ENCODE measurements at places on chromosomes 7 and 10.

DNA sequence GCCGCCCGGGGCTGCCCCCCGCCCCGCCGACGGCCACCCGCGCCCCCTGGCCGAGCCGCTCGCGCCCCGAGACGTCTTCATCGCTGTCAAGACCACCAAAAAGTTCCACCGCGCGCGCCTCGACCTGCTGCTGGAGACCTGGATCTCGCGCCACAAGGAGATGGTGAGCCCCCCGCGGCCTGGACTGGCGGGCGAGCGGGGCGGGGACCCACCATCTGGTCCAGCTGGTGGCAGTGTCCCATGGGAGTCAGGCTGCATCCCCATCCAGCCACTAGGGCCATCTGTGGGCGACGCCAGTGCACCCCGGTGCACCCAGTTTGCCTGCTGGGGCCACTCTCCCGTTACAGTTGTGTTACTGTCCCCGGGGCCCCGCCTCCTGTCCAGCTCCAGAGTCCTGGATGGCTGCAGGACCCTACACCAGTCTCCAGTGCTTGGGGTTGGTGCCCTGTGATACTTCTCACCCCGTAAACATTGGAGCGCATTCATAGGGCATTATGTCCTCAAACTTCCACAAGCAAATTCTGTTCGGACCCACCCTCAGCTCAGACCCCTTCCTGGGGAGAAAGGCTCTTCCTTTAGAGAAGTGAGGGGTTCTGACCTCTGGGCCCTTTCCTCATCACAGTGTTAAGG lies 672 bp downstream of the LFNG start:
- DNase-seq = no peak

DNA sequence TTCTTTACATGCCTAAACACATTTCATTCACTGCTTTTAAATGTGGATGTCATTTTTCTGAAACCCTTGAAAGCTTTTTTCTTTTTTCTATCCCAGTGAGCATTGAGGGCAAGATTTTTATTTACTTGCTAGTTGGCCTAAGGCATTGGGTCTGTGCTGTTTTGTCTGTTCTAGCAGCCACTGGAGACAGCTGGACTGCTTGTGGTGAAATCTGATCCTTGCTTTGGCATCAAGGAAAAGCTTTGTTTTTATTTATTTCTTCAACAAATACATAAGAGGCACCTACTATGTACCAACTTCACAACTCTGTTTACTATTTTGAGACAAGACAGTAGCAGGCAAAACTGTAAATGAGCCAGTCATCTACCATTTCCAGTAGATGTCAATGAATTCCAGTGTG lies 28.4 kb upstream of the PDLIM1 start:
- DNase-seq = no peak

DNA sequence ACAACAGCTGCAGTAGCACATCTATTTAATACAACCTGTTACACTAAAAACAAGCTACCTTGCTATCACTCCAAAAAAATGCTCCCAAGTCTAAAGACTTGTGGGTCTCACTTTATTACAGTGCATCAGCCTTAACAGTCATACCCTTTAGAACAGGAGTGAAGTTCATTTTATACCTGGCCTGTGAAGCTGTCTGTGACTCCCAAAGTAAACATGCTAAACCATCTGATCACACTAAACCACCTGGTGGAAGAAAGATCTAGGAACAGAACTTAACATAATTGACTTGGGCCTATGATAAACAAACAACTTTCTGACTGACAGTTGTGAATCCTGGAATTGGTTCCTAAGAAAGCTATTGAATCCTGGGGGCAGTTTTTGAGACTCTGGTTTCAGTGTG lies 80.9 kb upstream of the ATP6V0A4 start:
- no peak for DNase-seq

GRCh38 chr10:2913474-2913873 lies 153.9 kb upstream of the PFKP start:
- no peak for DNase-seq

- DNase-seq = no peak
These were observed 41.4 kb downstream of the RAMP3 start for GRCh38 chr7:45198986-45199385.

GRCh38 chr7:46173476-46174195 lies 252.6 kb upstream of the IGFBP3 start:
- DNase-seq = no peak

- no peak for DNase-seq
These were observed 70.8 kb downstream of the GRID1 start for GRCh38 chr10:86295791-86296190.

GRCh38 chr10:88149906-88150305 lies 286.5 kb downstream of the PTEN start:
- no peak for DNase-seq

DNA sequence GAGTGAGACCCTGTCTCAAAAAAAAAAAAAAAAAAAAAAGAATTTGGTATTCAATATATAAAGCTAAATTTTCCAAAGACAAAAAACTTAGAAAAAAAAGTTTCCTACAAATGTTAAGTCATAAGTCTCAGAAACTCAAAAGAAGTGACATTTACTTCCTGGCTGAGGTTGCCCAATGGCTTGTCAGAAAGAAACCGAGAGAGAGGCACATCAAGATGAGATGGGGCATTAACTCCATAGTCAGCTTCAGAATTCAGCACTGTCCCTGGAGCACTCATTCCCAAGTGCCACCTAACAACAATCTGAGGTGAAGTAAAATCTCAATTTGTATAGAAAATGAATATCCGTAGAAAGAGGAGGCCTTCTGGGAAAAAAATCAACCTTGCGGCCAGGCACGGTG lies 6.8 kb upstream of the SPOCK2 start:
- no peak for DNase-seq

DNA sequence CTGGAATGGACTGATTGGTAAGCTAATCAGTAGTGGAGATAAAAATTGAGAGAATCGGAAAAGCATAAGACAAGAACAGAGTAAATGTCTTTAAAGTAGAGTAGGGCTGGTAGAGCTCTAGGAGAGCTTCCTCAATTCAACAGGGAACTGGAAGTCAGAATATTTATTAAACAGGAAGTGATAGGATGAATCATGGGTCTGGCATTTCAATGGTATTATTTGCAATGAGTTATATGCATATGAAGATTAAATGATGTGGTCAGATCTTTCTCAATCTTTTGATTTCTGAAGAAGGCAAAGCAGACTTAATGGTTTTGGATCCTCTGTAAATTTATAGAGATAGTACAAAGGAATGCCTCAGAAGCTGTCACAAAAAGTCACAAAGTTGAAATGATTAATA lies 349.0 kb downstream of the HPSE2 start:
- DNase-seq = no peak

GRCh38 chr10:86224354-86225102 lies 142.1 kb downstream of the GRID1 start:
- no peak for DNase-seq

DNA sequence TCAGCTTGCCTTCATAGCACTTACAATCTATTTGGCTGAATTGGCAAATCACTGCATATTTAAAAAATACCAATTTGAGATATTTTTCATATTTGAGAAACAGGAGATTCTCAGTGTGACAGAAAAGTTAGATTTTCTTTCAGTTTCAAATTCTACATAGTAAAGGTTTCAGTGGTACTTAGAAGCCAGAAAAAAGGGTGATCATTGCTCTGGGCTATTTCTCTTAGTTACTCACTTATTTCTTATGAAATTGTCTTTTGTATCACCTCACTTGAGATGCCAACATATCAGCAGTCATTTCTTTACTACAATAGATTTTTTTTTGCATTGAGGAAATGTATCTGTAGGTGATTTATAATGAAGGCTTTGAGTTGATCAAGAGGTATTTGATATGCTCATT lies 478.2 kb downstream of the GATA3 start:
- no peak for DNase-seq

- DNase-seq = no peak
These were observed 31.7 kb upstream of the RHOBTB1 start for GRCh38 chr10:60975716-60976115.

GRCh38 chr7:132065989-132066603 lies 509.7 kb upstream of the PODXL start:
- DNase-seq = peak; percentile 46

DNA sequence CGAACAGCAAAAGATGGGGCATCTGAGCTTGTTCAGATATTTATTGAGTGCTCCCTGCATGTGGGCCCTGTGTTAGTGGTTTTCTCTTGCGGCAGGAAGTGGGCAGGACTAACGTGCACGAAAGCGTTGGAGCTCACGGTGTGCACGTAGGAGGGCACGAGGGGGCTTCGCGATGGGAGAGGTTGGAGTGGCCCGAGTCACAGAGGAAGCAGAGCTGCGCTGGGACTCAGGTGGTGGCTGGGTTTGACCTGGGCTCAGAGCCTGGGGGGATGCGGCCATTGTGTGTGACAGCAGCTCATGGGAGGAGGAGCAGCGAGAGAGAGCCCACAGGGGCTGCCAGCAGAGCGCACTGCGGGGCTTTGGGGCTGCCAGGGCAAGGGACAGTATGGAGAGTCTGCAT lies 7.7 kb downstream of the ZSCAN25 start:
- DNase-seq = no peak

DNA sequence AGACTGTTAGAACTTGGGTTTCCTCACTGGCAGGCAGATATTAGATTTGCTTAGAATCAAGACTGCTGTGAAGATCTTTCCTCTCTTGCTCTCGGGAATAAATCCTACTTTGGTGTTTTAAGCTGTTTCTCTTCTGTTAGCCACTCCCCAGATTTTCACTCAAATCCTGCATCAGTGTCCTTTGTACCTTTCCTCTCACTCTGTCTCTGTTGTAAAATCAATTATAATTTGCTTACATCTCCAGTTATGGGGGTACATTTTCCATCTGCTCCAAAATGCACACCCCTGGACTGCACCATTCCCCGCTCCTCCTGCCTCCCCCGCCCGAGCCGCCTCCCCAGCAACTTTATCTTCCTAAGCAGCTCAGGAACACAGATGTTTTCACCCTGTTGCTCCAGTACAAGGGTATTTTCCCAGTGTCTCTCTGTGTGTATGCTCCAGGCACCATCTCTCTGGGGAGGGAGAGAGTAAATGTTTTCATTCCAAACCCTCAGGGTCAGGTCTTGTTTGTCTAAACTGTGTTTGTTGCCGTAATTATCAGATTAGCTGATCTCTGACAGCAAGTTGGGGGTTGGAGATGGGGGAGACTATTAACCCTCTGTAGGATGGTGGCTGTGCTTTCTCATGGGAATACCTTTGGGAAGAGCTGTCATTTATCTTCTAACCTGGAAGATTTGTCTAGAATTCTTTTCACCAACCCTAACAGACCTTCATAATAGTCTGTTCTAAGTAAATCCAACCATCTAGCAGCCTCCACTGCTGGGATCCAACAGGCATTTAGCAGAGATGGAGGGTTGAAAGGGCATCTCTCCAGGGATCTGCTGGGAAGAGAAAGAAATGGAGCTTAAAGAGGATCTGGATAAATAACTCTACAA lies 20.4 kb upstream of the GOT1 start:
- DNase-seq = no peak

DNA sequence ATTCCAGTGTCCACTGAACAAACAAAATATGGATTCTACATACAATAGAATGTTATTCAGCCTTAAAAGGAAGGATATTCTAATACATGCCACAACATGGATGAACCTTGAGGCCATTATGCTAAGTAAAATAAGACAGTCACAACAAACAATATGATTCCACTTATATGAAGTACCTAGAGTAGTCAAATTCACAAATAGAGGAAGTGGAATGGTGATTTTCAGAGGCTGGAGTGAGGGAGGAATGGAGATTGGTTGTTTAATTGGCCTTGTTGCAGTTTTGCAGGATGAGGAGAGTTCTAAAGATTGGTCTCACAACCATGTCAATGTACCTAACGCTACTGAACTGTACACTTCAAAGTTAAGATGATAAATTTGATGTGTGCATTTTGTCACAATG lies 119.6 kb downstream of the CHN2 start:
- no peak for DNase-seq

- peak; percentile 87 for DNase-seq
These were observed 80.6 kb downstream of the ARHGAP21 start for GRCh38 chr10:24642921-24643678.

- no peak for DNase-seq
These were observed 295.5 kb downstream of the AHR start for GRCh38 chr7:17593819-17594419.

GRCh38 chr10:48357631-48358030 lies 51.2 kb downstream of the MAPK8 start:
- no peak for DNase-seq

- peak; percentile 12 for DNase-seq
These were observed 18.5 kb downstream of the BICC1 start for GRCh38 chr10:58531084-58531695.

DNA sequence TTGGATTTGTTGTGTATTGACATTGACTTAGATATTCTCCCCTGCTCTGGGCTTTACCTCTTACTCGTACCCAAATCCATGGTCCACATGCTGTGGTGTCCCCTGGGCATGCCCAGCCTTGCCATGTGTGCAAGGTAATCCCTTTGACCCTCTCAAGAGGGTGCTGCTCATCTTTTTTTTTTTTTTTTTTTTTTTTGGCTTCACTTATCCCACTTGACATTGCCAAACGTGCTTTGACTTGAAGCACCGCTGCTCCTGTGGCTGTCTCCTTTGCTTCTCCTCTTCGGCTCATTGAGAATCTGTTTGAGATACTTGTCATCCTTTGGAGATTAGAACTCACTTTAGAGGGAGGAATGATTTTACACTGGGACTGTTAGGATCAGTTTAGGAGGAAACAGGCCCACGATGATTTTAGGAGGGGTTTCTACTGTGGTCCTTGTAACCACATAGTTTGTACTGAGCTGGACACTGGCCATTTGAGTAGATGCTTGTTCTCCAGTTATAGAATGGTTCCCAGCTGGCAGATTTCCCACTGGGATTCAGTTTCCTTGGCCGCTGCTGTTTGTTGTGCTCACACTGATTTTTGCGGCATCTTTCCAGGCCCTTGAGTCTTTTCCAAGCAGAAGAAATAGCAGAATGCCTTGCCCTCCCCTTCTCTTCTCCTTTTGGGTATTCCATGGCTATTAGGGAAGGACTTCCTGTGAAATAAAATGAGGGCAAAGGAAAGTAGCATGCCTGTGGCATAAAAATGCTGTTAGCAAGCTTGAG lies 184.8 kb downstream of the AUTS2 start:
- peak; percentile 83 for DNase-seq

DNA sequence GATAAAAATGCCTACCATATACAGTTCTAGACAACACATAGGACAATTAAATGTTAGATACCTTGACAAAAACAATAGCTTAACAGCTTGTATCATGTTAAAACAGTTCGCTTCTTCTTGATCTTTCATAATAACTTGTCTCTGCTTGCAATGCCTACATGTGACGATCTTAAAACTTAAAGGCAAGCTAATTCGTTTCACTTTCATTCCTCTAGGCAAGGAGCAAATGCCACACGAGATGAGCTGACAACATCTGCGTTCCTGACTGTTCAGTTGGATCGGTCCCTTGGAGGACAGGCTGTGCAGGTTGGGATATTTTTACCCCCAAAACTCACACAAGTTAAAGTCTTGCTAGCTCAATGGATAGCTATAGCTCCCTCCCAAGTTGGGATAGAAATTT lies 51.6 kb upstream of the ARL4A start:
- no peak for DNase-seq

- DNase-seq = no peak
These were observed 48.8 kb upstream of the MYL10 start for GRCh38 chr7:101677797-101678479.

- DNase-seq = no peak
These were observed 127.3 kb downstream of the CUL2 start for GRCh38 chr10:34962866-34963265.

Measured in G401 (cell line).